Immature natural killer cell (primary cell): ENCODE measurements at places on chromosomes 7 and 10. TPM values are rescaled to one million over a fixed set of nuclear protein-coding genes. Genes with fewer than 3 reads are reported as not detected.

DNA sequence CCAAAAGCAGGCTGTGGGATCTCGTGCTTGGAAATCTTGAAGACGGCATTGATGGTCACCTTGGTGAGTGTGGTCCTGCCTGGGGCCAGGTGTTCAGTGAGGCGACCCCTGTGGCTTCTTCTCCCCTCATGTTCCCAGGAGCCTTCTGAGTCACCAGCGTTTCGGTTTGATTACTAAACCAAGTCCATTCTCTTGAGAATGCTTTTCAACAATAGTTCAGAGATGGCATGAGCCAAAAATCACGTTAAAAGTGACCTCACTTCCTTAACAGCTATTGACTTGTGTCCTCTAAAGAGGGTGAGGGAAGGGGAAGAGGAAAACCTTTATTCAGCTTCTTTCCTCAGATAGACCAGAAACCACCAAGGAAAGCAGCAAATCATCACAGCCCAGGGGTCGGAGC, 315.2 kb downstream of the GATA3 start:
- DNase-seq: no peak

DNA sequence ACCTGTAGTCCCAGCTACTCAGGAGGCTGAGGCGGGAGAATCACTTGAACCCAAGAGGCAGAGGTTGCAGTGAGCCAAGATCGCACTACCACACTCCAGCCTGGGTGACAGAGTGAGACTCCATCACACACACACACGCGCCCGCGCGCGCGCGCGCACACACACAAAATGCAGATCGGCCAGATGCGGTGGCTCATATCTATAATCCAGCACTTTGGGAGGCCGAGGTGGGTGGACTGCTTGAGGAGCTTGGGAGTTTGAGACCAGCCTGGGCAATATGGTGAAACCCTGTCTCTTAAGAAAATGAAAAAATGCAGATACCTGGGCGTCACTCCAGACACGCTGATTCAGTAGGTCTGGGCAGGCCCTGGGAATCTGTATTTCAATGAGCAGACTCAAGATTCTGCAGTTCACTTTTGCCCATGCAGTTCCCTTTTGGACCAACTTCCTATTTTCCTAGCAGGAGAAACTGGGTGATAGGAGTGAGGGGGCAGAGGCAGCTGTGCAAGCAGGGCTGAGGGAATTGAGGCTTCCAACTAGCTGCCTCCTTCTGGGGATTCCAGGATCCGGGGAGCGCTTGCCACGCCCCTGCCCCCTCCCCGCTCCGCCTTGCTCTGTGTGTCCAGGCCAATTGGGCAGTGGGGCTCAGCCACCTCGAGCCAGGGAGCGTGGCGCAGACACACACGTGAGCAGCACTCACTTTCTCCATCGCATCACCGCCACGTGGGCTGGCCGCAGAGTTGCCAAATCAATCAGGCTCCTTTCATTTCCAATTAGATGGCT, 173.6 kb downstream of the SH3PXD2A start:
- DNase-seq: no peak

DNA sequence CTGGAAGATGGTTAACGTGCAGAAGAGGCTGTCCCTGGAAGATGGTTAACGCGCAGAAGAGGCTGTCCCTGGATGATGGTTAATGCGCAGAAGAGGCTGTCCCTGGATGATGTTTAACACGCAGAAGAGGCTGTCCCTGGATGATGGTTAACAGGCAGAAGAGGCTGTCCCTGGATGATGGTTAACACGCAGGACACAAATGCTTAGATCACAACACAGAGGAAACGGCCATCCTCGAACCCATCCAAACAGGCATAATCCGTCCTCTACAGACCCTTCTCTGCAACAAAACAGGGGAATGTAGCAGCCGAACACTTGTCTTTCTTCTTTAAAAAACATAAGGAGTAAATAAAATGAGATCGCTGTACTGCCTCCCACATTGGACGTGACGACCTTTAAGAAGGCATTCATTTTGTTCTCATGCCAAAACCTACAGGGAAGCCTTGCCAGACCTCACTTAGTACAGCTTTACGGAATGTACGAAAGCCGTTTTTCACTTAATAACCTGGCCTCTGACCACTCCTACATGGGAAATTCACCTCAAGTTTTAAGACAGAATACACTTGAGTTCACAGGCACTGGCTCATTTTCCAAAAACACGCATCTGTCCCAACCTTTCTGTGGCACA, 245.2 kb downstream of the ZMYND11 start:
- DNase-seq: no peak

- no peak for DNase-seq
Observed at GRCh38 chr10:104548090-104548489, 93.0 kb upstream of the SORCS3 start.

DNA sequence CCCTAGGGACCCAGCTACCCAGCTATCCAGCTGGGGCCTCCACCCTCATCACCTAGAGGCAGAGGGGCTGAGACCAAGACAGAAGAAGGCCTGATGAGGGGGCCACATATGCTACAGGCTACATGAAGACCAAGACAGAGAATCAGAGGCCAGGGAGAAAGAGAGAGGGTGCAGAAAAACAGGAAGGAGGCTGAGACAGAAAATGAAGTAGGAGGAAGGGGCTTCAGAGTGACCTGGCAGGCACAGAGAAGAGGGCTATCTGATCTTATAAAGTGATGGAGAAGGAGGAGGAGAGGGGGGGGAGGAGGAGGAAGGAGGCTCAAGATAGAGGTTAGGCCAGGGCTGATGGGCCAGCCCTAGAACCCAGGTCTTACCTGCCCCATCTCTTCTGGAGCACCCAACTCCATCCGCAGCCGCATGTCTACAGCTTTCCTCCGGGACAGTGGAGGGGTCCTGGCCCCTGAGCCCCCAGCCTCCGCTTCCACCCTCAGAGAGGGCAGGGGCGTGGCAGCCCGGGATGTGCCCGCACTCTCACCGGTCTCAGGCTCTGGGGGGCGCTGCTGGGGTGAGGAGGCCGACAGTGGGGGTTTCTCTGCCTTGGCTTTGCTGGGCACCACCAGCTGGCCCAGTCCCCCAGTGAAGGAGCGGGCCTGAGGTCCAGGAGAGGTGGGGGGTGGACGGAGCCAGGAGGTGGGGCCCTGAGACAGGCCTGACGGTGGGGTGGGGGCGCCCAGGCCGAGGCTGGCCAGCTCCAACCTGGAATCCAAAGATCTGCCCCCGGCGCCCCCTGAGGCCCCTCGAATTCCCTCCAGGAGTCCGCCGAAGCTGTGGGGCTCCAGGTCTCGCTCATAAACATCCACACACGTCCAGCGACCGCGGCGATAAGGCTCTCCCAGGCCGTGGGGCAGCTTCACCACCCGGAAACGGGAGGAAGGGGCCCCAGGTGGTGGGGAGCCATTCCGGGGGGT, 1.8 kb downstream of the TSC22D4 start:
- peak; percentile 32 for DNase-seq

GRCh38 chr7:75843613-75844116, 30.1 kb upstream of the CCL24 start:
- no peak for DNase-seq

GRCh38 chr7:8217200-8218068, 44.5 kb downstream of the ICA1 start:
- DNase-seq: peak; percentile 71

- DNase-seq: no peak
Observed at GRCh38 chr10:86283466-86284287, 82.9 kb downstream of the GRID1 start.

- no peak for DNase-seq
Observed at GRCh38 chr7:71077743-71078476, 54.0 kb upstream of the GALNT17 start.

GRCh38 chr7:219581-220150, 27.3 kb downstream of the FAM20C start:
- no peak for DNase-seq

- no peak for DNase-seq
Observed at GRCh38 chr10:21349912-21350286, 175.6 kb downstream of the SKIDA1 start.

DNA sequence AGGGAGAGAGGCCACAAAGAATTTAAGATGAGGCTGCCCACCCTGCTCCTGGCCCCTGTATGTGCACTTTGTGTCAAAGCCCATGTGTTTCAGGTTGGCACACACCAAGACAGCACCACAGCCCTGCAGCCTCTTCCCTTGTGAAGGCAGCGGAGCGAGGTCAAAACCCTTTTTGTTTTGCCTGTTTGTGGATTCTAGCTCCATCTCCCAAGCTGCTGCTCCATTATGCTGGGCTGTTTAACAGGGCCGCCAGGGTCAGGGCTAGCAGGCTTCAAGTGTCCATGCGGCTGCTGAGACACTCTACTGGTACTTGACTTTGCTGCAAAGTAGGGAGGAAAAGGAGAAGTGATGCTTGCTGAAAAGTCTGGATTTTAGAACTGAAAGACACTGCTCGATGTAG, 142.3 kb upstream of the EFCAB10 start:
- DNase-seq: no peak

DNA sequence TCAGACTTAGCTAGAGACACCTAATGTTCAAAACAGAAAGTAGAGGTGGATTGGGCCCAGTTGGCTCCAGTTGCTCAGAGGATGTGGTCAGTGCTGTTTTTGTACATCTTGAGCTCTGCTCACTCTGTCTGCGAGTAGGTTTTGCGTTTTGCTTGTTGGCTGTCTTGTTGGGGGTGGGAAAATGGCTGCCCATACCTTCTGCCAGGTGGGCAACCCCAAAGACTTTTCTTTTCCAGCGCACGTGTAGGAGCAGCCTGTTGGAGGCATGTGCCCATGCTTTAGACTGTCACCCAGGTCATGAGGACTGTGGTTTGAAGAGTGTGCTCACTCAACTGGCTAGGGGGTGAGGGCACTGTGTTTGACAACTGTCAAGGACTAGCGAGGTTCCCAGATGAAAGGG, 73.9 kb downstream of the KAT6B start:
- peak; percentile 40 for DNase-seq

DNA sequence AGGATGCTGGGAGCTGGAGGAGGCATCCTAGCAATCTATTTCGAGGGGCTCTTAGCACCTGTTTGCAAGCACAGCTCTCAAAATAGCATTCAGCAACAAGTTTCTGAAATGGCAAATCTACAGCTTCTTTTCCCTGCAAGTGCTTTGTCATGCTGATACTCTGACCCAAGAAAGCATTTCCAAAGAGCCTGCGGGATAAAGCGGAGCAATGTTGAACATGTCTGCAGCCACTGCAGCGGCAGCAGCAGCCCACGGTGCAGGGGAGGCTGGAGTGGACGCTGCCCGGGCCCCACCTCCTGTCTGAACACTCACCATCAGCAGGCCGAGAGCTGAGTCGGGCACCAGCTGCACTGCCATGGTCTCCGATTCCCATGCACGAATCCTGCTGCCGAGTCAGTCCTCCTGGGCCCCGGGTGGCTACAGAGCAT, 964 bp downstream of the FRMD4A start:
- DNase-seq: no peak

DNA sequence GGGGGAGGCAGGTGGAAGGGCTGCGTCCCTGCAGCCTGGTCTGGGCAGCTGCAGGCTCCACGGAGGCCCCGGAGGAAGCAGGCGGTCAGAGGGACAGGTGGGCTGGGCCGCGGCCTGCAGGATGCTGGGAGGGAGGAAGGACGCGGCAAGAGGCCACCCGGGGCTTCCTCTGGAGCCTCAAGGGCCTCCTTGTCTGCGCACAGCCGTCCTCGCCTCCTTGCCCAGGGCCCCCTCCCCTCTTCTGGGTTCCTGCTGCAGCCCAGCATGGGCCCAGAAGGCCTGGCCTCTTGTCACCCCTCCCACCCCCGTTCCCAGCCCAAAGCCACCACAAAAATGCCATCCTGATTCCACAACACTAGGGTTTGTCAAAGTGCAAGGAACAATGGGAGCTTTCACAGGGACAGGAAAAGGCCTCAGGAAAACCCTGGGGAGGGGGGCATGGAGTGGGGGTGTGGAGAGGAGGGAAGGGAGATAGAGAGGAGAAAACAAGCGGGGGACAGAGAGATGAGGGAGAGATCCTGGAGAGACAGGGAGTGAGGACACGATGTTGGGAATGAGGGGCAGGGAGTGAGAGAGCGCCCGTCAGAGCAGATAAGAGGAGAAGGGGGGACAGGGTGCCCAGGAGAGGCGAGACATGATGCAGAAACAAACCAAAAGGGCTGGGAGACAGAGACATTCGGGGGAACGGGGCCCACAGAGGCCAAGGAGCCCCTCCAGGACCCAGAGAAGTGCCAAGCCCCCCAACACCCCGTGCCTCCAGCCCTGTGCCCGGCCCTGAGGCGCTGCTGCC, 41.8 kb downstream of the ZCCHC24 start:
- DNase-seq: no peak

DNA sequence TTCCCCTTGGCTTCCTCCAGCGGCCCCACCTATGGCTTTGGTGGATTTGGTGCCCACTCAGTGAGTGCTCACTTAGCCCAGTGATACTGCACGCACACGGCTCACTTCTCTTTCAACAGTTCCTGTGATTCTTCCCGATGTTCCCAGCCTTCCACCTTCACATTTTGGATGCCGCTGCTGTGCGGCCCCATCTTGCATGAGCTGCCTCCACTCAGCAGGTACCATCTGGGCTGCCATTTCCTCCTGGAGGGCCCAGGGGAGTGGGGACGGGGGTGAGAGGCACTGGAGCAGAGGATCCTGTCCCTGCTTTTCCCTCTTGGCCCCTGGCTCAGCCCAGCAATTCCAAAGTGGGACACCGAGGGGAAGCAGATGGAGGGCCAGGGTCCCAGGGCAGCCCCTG, 323.3 kb upstream of the ZNF32 start:
- DNase-seq: no peak

DNA sequence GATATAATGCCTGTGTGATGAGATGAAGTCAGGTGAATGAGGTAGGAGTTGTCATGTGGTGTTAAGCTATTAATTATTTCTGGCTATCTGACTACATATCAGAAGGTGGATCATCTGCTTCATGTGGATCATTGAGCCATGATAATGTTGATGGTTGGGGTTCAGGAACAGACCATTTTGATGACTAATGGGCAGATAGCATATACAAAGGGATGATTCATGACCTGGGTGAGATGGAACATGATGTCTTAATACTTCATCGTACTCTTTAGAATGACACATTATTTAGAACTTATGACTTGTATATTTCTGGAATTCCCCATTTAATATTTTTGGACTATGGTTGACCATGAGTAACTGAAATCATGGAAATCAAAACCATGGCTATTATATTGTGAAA, 155.1 kb downstream of the OR13A1 start:
- no peak for DNase-seq

DNA sequence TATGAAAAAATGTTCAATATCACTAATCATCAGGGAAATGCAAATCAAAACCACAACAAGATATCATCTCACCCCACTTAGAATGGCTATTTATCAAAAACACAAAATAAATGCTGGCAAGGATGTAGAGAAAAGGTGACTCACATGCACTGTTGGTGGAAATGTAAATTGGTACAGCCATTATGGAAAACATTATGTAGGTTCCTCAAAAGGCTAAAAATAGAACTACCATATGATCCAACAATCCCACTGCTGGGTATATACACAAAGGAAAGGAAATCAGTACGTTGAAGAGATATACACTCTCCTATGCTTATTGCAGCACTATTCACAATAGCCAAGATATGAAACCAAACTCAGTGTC, 50.2 kb downstream of the CDK1 start:
- no peak for DNase-seq

The AGK gene
- 125 TPM for polyA plus RNA-seq

The OR2A2 gene
- not detected for polyA plus RNA-seq

The TMEM26 gene
- polyA plus RNA-seq: not detected

The MAGI2 gene
- not detected for polyA plus RNA-seq

The AMPH gene
- polyA plus RNA-seq: 0.06 TPM

The SH2D4B gene
- polyA plus RNA-seq: not detected

The GPR158 gene
- not detected for polyA plus RNA-seq

The PRPS1L1 gene
- not detected for polyA plus RNA-seq

The PTF1A gene
- not detected for polyA plus RNA-seq

The DYNC1I1 gene
- not detected for polyA plus RNA-seq

The EBLN1 gene
- polyA plus RNA-seq: not detected

The PAPOLB gene
- polyA plus RNA-seq: not detected

The GSTO2 gene
- 0.16 TPM for polyA plus RNA-seq

The FAM24B gene
- polyA plus RNA-seq: 13.3 TPM

The LIPK gene
- not detected for polyA plus RNA-seq
